Stimulated activated CD4-positive, alpha-beta T cell treated with anti-CD3 and anti-CD28 coated beads, Interleukin-4, amount 100 ng/mL, for 4 hours (primary cell): ENCODE measurements at places on chromosomes 4 and X.

DNA sequence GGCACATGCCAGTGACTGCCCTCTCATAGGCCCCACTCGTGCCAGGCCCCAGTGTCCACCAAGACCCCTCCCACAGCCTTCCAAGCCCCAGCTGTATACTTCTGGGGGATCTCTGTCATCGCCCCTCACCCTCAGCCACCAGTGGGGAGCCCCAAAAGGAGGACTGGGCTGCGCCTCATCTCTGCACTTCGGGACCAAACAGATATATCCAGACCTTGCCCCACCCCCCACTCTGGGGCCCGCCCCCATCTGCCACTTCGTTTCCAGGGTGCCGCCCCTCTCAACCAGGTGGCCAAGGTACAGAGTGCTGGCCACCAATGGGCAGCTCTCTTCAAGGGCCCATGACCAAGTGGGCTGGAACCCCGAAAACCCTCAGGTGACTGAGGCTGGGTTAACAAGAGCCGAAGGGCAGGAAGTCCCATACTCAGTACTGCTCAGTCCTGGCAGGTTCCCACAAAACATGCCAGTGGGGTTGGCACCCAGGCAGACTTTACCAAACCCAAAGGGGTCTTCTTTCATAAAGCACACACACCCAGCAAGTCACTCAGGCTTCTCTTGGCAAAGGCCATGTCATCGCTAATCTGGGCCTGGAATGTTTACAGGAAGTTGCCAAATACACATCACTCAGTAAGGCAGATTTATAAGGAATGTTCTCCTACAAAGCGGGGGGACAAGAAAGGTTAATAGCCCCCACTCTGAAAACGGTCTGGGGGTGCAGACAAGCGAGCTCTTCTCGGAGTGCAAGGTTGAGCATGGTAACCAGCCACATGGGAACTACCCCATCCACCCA lies 4.4 kb downstream of the ZFYVE28 start:
- no peak for DNase-seq

GRCh38 chrX:23493941-23494374 lies 159.3 kb downstream of the PTCHD1 start:
- no peak for DNase-seq

- DNase-seq: no peak
Measured at GRCh38 chrX:10047631-10048030, 80.5 kb downstream of the CLDN34 start.

- DNase-seq: no peak
Measured at GRCh38 chr4:113763029-113763285, 1.4 kb upstream of the CAMK2D start.

- DNase-seq: no peak
Measured at GRCh38 chr4:8710946-8711345, 118.4 kb downstream of the CPZ start.

DNA sequence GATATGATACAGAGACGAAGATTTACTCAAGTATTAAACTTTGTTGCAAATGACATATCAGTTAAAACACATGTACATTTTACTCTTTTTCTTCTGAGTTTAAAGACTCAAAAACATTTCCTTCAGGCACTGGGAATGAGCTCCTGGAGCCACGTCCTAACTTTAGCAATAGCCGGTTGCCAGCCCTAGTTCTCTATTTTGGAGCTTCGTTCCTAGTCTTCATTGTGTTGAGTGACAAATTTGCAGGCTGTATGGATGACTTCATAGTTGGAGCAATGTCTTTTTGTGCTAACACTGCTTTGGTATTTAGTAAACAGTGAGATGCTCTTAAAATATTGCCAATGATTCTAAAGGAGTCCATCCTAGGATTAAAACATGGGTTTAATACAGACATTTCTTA lies 190.9 kb downstream of the FAT4 start:
- no peak for DNase-seq

GRCh38 chrX:19034025-19034424 lies 50.1 kb upstream of the PHKA2 start:
- no peak for DNase-seq

DNA sequence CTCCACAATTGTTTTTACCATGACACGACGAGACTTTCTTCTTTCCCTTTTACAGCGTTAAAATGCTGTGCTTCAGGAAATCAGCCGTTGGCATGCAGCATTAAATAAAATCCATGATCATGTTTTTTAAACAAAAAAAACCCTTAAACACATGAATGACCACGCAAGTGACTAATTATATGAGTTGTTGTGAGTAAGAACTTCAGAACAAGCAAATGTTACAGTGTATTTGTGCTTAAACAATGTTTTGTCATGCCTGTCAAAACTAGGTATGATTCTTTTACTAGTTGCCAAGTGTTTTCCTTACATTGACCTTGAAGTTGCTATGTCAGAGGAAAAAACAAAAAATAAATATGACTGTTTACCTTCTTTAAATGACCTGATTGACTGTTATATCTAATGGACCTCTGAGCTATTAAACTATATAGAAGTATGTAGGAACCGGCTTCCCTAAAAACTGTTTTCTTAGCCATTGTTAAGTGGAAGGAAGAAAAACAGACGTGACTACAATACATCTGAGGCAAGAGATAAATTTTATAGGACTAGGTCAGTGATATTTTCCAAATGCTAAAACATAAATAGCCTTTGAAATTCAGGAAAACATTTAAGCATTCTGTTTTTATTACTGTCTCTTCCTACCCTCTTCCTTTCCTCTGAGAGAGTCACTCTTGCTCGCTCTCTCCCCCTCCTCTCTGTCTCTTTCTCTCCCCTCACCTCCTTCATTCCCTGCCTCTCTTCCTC lies 197.1 kb downstream of the PALLD start:
- no peak for DNase-seq

GRCh38 chrX:27883468-27884092 lies 75.8 kb downstream of the MAGEB10 start:
- no peak for DNase-seq

GRCh38 chr4:8701126-8702019 lies 108.8 kb downstream of the CPZ start:
- no peak for DNase-seq

- no peak for DNase-seq
Measured at GRCh38 chr4:183821076-183821853, 83.8 kb upstream of the STOX2 start.

DNA sequence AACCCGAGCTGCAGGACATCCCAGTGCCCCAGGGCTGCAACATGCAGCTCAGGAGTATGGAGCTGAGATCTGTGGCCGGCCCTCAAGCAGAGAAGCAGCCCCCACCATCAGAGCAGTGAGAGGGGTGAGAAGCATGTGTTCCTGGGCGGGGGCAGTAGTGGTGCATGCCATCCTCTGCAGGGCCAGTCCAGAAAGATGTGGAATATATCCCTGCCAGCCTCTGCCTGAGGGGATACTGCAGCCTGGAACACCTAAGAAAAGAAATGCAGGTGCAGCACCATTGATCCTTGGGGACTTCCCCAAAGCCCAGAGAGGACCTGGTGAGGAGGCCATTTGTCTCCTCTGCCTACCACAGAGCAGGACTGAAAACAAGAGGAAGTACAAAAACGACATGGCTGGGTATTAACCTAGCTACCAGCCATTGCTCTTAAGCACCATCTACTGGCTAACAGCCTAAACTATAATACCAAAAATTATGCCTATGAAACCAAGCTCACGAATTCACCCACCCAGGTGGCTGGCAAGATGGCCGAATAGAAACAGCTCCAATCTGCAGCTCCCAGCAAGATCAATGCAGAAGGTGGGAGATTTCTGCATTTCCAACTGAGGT lies 158.8 kb downstream of the ADGRA3 start:
- DNase-seq: no peak

DNA sequence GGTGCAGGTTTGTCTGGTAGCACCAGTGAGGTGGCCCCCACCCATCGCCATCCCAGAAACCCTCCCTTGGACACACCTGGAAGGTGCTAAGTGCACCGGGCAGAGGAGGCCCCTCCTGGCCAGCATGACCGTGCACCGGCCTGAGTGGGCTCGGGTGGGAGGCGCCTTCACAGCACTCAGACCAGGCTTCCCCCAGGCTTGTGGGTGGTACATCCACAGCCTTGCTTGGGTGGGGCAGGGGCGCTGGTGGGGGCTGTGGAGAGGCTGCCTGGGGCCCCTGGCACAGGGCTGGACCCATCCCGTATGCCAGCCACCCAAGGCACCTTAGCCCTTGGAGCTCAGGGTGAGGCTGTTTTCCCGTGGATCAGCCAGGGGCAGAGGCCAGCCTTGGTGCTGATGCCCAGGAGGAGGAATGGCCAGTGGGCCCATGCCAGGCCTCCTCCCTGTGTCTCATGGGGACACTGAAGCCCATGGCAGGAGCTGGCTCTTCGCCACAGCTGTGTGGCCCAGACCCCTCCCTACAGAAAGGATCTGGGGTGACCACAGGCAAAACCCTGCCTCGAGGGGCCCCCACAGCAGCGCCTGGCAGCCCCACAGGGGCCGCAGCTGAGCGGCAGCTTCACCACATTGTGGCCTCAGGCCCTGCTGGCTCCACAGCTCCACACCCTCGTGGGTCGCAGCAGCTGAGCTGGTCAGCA lies 21.4 kb downstream of the NKX1-1 start:
- DNase-seq: no peak

GRCh38 chr4:162582180-162582579 lies 418.4 kb upstream of the FSTL5 start:
- no peak for DNase-seq

DNA sequence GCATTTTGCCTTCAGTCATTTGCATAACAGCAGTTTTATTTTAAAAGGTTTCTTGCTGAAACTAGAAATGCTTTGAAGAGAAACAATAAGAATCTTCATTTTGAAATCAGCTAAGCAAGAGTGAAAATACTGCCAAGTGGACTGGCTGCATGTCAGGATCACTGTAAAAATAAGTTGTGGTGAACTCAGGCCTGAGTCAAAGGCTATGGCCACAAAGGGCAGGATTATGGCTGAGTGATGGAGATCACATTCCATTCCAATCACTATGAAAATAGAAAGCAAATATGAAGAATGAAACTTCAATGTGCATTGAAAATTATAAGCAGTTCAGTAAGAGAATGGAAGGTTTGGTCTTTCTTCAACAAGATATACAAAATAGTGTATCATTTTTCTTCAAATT lies 224.5 kb downstream of the PCDH18 start:
- no peak for DNase-seq

- DNase-seq: no peak
Measured at GRCh38 chr4:161919442-161920220, 244.2 kb downstream of the FSTL5 start.

- DNase-seq: no peak
Measured at GRCh38 chrX:27597508-27597907, 7.4 kb downstream of the DCAF8L2 start.

GRCh38 chrX:16999275-16999674 lies 52.8 kb downstream of the REPS2 start:
- no peak for DNase-seq

GRCh38 chrX:9355739-9356138 lies 109.1 kb upstream of the TBL1X start:
- no peak for DNase-seq

GRCh38 chrX:102652031-102652688 lies 877 bp downstream of the GPRASP1 start:
- DNase-seq: peak; percentile 23

GRCh38 chr4:113043591-113043990 lies 5.9 kb upstream of the ANK2 start:
- DNase-seq: no peak

DNA sequence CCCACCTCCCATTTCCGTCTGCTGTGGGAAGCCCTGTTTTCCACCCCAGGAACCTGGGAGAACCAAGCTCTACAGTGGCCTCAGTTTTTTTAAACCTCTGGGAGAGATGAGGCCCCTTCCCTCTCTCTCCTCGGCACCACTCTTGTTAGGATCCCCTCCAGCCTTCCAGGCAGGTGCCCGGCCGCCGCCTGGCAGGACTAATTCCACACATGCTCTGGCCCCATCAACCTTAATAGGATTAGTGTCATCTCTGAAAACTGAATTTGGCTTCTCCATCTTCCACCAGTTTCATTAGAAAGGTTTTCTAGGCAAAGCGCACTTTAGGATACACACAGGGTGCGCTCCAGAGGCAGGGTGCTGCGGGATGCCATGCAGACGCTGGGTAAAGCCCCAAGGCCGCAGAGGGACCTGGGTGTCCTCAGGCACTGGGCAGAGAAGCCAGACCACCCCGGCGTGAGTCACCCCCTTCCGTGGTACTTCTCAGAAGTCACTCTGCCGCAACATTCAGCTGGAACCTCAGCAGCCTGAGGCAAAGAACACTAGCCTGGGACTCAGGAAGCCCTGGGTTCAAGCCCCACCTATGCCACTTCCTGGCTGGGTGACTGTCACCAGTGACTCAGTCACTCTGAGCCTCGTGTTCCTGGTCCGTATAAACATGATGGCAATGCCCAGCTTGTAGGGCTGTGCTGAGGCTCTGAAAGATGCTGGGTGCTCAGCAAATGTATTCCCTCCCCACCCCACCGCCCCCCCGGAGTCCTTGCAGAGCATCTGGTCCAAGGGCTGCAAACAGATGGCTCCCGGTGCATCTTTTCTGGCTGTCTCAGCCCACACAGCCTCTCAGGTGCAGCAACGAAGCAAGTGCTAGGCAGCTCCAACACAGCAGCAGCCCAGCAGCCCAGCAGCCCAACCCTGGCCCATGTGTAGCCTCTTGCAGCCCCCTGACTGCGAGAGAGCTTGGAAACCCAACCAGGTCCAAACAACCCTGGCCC lies 29.1 kb downstream of the PPP2R2C start:
- DNase-seq: no peak

GRCh38 chr4:166816890-166817289 lies 417.4 kb downstream of the SPOCK3 start:
- DNase-seq: no peak

GRCh38 chr4:156537286-156537685 lies 434.3 kb downstream of the PDGFC start:
- DNase-seq: no peak

GRCh38 chrX:39854772-39855747 lies 242.7 kb downstream of the BCOR start:
- peak; percentile 79 for DNase-seq

- no peak for DNase-seq
Measured at GRCh38 chr4:155964016-155964891, 10.6 kb upstream of the CTSO start.

GRCh38 chr4:74330295-74330750 lies 22.1 kb downstream of the EPGN start:
- DNase-seq: no peak
